ENCODE measurements at places on chromosomes 16 and 17. TPM values are rescaled to one million over a fixed set of nuclear protein-coding genes. Genes with fewer than 3 reads are reported as not detected.
A peak's percentile ranks its signal among the peaks of the same experiment; 100 is the strongest.

Gene ASGR1
- 5.7 TPM for polyA plus RNA-seq

Gene TNFRSF12A
- 12.9 TPM for polyA plus RNA-seq

Gene GID4
- 13.7 TPM for polyA plus RNA-seq

Gene CLEC19A
- polyA plus RNA-seq: 0.11 TPM

Gene CCDC154
- polyA plus RNA-seq: 1.7 TPM

Gene HS3ST6
- 0.24 TPM for polyA plus RNA-seq

Gene SPAG7
- 104 TPM for polyA plus RNA-seq

Gene DNAH2
- 0.43 TPM for polyA plus RNA-seq

Gene SSTR5
- 0.18 TPM for polyA plus RNA-seq

Gene RHOT2
- 60.6 TPM for polyA plus RNA-seq

Gene ATPAF2
- 23.8 TPM for polyA plus RNA-seq

Gene RRAD
- 2.1 TPM for polyA plus RNA-seq

Gene TOB1
- 44.1 TPM for polyA plus RNA-seq

Gene CHST5
- 0.64 TPM for polyA plus RNA-seq

GRCh38 chr17:45143767-45144198 is 4.5 kb upstream of the HEXIM1 start:
- DNase-seq: no peak

- peak; percentile 29 for DNase-seq
These were observed 787 bp downstream of the NT5C start for GRCh38 chr17:75130632-75131277.

- DNase-seq: no peak
These were observed at the start of gene ZNF768 for GRCh38 chr16:30526137-30526822. Gene ZNF768, minus strand, starts transcription at chr16:30526566. Its CDS starts 153 bp downstream, at chr16:30526413.

DNA sequence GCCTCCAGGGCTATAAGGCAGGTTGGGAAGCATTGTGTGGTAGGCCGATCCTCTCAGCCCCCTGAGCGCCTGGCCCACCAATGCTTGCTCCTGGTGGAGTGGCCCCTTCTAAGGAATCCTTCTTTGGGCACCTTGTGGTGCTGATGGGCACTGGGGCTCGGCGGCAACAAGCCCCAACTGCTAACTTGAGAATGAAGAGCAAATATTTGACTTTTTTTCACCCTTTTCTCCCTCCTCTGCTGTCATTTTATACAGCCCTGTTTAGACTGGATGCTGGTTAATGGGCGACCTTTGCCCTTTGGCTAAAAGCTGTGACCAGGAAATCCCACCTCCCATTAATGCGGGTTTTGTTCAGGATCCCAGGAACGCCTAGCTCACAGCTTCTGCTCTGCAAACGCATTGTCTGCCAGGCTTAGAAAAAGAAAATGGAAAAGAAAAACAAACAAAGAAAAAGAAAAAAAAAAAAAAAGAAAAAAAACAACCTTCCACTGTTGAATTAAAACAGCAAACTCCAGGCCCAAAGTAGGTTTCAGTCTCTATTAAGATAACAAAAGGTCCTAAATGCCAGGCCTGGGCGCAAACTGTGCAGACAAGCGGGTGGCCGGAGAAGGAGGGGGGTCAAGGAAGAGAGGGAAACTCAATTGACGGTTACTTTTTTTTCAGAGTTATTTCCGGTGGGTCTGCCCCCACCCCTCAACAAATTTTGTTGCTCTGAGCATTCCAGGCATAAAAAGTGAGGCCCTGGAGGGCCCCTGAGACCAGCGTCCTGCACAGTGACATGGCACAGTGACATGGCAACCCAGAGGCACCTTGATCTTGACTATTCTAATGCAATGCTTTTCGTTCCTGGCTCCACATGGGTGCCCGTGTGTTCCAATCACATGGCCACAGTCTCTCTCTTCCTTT is 301.4 kb downstream of the MAF start:
- no peak for DNase-seq

DNA sequence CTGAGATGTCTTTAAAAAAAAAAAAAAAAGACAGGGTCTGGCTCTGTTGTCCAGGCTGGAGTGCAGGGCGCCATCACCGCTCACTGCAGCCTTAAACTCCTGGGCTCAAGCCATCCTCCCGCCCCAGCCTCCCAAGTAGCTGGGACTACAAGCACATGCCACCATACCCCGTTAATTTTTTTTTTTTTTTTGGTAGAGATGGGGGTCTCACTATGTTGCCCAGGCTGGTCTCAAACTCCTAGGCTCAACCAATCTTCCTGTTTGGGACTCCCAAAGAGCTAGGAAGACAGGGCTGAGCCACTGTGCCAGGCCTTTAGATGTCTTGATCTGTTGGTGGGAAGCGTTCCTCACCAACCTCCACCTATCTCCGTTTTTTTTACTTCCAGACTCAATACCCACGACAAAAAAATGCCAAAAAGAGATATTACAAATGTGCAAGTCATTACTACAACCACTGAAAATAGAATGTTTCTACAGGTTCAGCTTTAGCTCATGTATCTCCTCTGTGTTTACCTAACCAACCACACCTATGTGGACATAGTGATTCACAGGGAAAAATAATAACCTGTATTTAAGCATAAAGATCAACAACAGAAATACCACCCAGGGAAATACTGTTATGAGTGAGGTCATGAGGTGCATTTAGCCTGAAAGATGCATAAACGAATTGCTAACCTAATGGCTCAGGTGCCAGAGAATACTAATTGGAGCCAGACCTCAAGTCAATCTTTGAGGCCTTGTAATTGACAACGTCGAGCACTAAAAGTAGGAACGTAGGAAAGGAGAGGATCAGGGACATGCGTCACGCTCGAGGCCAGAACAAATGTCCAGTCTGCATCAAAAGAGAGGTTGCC is 22.6 kb downstream of the NACA2 start:
- DNase-seq: no peak

- DNase-seq: no peak
These were observed 521 bp downstream of the GGA2 start for GRCh38 chr16:23509782-23510163.

DNA sequence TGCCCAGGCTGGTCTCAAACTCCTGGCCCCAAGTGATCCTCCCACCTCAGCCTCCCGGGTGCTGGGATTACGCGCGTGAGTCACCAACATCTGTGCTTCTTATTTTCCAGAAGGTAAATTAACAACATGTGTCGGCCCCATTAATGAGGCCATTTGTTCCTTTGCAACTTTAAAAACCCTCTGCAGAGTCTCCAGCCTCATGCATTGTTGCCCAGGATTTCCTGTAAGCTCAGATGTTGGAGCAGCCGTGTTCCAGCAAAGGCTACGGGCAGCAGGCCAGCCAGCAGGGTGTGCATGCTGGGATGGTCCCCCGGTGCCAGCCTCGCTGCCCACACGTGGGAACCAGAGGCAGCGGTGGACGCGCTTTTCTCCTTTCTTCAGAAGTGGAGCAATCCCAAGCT is 19.1 kb upstream of the HEXD start:
- no peak for DNase-seq

DNA sequence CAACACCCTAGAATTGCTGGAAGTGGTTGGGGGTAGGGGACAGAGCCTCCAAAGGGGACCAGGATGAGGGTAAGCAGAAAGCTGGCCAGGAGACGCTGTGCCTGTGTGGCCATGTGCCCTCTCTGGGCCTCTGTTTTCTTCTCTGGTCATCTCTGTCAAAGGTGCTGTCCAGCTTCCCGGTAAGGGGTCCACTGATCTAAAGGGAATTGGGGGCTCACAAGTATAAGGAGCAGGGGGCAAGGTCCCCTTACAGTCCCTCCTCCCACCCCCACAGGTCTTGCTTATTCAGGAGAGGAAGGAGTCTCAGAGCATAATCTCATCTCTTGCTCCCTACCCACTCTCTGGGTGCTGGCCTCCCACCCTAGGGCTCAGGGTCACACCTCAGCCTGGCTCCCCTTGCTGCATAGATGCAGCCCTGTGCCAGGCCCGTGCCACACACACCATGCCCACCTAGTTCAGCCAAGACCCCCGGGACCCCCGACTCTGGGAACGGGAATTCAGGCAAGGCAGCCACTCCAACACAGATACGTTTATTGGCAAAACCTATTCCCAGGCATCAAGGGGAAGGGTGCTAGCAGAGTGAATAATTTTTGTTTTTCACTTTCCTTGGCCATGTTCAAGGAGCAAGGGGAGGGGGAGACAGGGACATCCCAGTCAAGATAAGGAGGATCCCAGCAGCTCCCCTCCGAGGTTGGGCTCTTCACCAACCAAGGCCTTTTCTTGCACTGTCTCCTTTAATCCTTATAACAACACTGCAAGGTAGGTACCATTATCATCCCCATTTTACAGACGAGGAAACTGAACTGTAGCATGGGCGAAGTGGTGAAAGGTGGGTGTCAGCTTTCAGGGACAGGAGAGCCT is 19.8 kb downstream of the SLC4A1 start:
- DNase-seq: no peak

DNA sequence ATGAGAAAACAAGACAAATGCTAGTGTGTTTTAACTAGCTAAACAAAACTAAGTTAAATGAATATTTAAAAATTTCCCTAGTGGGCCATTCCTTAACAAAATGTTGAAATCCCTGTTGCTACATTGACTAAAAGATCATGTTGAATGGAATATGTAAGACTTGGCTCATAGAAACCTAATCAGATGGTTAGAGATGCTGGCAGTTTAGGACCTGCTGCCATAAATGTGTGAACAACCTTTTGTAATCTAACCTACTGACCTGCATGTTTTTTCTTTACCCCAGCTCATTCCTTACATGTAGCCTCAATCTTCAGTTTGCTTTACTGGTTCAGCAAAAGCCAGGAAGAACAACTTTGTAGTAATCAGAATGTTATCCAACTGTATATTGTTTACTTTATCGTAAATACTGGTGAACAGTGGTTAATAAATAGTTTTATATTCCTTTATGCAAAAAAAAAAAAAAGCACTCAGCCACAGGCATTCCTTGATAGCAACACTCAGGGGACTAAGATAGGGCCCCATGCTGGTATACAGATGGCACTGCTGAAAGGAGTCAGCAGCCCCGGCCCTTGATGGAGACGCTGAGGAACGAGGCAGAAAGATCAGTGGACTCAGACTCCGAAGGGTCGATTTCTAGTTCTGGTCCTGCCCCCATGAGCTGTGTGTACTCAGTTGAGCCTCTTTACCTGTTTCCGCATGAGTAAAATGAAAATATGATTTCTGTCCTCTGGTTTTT is 78.2 kb downstream of the MARF1 start:
- DNase-seq: no peak

GRCh38 chr16:79331066-79331465 is 269.5 kb downstream of the MAF start:
- no peak for DNase-seq

- no peak for DNase-seq
These were observed at the start of gene MT1F for GRCh38 chr16:56657555-56658326. Gene MT1F, plus strand, starts transcription at chr16:56657959. Its CDS starts 100 bp downstream, at chr16:56658059.

GRCh38 chr16:53501216-53501859 is 1.7 kb downstream of the AKTIP start:
- DNase-seq: no peak

GRCh38 chr17:260944-261343 is 79.5 kb upstream of the DOC2B start:
- no peak for DNase-seq

DNA sequence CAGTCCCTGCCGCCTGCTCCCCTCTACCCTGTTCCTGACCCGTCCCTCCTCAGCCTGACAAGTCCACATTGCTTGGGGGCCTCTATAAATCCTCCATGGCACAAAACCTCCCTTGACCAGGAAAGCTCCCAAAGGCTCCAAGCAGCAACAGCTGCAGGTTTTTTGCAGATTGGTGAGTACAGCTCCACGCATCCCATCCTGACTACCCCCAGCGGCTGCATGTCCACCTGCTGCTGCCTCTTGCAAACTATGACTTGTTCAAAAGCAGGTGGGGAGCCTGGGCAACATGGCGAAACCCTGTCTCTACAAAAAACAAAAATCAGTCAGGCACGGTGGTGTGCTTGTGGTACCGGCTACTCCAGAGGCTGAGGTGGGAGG is 122.8 kb downstream of the ANKRD11 start:
- DNase-seq: no peak

GRCh38 chr16:56625140-56625942 is at the start of gene MT1E:
Gene MT1E, plus strand, starts transcription at chr16:56625781. Its CDS starts 71 bp downstream, at chr16:56625852.
- no peak for DNase-seq

DNA sequence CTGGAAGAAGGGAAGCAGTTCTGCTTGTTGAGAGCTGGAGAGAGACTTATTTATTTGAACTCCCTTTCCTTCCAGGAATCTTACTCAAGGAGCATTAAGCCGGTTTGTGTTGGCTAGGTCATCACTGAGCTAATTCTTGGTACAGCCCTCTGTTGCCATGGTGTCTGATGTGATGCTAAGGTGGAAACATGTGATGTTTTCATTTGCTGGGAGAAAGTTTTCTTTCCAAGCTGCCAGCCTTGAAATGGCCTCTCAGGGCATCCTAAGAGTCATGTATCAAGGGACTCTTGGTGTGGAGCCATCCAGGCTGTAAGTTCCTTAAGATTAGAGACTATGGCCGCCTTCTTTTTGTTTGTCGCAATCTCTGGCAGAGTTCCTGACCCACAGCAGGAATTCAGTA is 4.2 kb downstream of the PSKH1 start:
- DNase-seq: no peak

DNA sequence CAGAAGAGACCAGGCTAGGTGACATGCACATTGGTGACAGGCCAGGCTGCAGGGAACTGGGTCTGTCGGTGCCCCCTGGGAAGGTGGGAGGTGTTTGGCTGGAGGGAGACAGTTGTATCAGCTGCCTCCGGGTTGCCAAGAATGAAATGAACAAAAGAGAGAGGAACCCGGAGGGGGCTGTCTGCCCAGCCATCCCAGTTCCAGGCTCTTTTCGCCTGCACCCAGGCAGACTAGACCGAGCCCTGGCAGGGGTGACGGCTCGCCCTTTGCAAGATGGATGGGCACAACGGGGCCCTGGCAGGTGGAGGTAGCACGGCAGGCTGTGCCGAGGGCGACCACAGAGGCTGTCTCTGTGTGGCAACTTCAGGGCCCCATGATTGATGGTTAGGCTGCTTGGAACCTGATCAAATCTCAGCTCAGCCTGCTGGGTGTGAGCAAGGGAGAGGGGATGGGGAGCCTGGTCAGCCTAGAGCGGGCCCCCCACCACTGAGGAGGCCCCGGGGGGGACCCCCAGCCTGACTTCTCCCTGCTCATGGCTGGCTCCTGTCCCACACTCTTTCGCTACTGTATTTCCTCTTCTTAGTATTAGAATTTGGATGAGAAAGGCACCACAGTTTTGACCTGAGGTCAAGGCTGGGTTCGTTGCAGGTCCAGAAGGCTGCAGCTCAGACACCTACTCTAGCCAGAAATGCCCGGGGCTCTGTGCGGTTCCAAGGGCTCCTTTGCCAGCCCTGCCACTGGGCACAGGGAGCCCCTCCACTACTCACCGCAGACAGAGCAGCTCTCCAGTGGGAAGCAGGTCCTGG is 118.9 kb upstream of the CHMP6 start:
- DNase-seq: no peak

DNA sequence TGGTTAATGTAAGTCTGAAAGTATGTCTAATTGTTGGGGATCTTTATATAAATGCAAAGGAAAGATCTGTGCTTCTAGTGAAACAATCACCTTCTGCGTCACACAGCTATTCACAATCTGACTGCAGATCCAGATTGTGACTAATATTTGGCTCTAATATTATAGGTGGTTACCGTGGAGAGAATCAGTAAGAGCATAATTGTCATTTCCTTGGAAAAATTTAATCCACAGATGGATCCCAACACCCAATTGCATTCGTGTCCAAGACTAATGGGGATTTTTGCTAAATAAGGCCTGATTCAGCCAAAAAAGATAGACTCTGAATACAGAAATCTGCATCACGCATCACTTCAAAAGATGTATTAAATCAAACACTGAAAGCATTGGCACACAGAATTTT is 2.7 kb upstream of the KCNJ2 start:
- no peak for DNase-seq

All from right renal cortex interstitium (tissue), 3 donors.